ENCODE measurements at places on chromosomes 5 and 9. TPM values are rescaled to one million over a fixed set of nuclear protein-coding genes. Genes with fewer than 3 reads are reported as not detected.

STING1 gene
- total RNA-seq = 60.6 TPM

GRCh38 chr9:785997-786396 is 55.5 kb upstream of the DMRT1 start:
- no peak for DNase-seq

SLC31A1 gene
- 14.5 TPM for total RNA-seq

- DNase-seq = no peak
These were observed 57.7 kb downstream of the MAPKAP1 start for GRCh38 chr9:125649315-125649714.

FAM221B gene
- not detected for total RNA-seq

GRCh38 chr5:37791321-37791720 is 48.5 kb downstream of the GDNF start:
- DNase-seq = no peak

DNA sequence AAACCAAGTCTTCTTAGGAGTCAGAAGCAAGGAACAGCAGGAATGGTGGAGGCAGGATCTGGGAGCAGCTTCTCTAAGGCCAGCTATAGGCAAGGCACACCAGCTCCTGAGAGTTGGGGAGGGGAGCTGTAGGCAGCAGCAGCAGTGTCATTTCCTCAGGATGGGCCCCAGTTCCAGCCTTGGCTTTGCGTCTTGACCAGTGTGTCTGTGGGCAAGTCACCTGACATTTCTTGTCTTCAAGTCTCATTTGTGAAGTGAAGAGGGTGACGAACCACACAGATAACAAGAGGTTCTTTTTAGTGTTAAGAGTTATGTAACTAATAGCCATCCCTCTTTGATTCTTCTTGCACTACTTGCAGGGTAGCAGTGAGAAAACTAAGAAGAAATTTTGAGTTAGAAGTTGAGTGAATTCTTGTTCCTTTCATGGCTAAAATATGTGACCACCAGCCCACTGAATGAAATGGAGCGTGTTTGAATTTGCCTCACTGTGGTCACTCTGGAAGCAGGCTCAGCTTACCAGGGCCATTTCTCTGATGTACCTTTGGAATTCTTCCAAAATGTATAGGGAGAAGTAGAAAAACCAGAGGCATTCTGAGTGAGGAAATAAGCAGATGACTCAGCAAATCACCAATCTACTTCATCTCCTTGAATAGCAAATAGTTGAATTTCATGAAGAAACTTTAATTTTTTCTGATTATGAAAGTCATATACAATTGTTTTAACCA is 42.4 kb downstream of the RHOBTB3 start:
- DNase-seq = no peak

GRCh38 chr9:120545701-120546550 is 34.0 kb downstream of the CDK5RAP2 start:
- no peak for DNase-seq

- DNase-seq = no peak
These were observed 178.8 kb upstream of the CDH10 start for GRCh38 chr5:24823625-24824024.

CDH9 gene
- total RNA-seq = not detected

GRCh38 chr5:89087128-89087527 is 204.1 kb upstream of the MEF2C start:
- DNase-seq = no peak

LSM11 gene
- total RNA-seq = 2.8 TPM

Data from uterus (tissue), 4 donors.